ENCODE measurements at places on chromosomes 4 and X. TPM values are rescaled to one million over a fixed set of nuclear protein-coding genes. Genes with fewer than 3 reads are reported as not detected.
A peak's percentile ranks its signal among the peaks of the same experiment; 100 is the strongest.

GRCh38 chr4:184536065-184536880 lies 61.9 kb upstream of the IRF2 start:
- peak; percentile 19 for DNase-seq

Gene MAGEA1
- not detected for total RNA-seq

DNA sequence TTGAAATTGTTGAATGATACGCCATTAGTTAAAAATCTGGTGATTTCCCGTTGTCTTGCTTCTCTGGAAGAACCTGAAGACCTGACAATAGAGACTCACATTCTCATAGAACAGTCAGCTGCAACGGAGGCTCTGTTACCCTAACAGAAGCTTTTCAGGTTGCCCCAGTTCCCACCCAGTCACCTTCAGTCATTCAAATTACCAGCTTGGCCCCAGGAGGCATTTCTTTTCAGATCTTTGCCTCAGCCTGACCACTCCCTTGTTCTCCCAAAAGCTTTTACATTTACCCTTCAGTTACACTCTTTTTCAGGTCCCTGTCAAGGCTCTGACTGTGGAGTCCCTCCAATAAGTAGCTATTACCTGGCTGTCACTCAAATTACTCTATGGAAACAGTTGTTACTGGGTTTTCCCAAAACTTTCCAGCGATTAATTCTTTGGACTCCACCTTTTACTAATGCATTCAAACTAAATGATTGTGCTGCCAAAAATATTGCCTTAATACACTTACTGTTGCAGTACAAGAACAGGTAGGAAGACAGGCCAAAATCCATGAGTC lies 162.2 kb upstream of the FTHL17 start:
- no peak for DNase-seq

Gene RTL5
- total RNA-seq = 1.9 TPM

DNA sequence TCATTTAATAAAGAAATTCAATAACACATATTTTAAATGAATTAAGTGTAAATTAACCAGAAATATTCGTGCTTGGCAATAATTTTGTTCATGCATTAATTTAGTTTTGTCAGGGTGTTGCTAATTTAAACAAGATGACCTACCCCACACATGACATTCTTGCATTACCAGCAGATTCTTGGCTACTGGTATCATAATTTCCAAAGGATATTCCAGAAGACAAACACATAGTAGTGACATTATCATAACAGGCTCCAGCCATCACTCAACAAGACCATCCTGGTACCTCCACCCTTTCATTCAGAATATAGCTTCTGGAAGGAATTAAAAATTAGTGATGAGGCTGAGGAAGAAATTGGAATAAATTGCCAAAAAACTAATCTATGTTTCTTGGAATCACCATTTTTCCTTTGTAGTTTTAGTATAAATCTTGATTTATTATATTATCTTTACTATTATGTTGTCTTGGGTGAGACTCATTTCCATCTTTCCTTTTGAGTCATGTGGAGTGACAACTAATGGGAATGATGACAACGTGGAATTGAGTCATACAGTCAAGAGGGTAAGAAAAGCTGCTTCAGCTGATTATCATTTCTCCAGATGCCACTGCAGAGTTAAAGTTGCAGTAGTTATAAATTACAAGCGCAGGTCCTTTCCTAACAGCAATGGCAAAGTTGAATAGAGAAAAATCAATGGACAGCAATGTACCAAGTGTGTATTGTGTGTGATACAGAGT lies 30.9 kb upstream of the HHIP start:
- peak; percentile 48 for DNase-seq

DNA sequence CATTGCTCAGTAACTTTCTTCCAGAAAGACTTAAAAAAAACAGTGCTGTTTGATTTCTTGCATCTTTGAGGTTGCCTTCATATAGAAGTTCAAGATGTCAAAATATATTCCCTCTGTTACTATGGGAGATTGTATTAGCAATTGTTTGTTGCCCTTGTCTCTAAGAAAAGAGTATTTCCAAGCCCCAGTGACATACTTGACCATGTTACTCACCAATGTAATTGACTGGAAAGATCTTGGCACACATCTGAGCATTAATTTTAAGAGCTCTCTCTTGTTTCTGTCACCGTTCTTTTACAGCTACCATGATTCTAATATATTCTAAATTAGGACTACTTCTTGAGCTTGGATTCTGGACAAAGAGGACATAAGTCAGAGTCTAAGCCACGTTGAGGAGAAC lies 902.7 kb upstream of the EPHA5 start:
- DNase-seq = peak; percentile 58

Measured in mammary epithelial cell (primary cell).